ENCODE measurements at places on chromosomes 12 and 14. TPM values are rescaled to one million over a fixed set of nuclear protein-coding genes. Genes with fewer than 3 reads are reported as not detected.

HSPA2 gene
- 8.6 TPM for polyA plus RNA-seq

RNF212B gene
- polyA plus RNA-seq: 1.3 TPM

LRRK2 gene
- 5.4 TPM for polyA plus RNA-seq

HRK gene
- 0.10 TPM for polyA plus RNA-seq

DPY19L2 gene
- 27.4 TPM for polyA plus RNA-seq

- DNase-seq: peak; percentile 22
These were observed 251.8 kb downstream of the APAF1 start for GRCh38 chr12:98896938-98897337.

GRCh38 chr12:105813201-105813600 is 325.6 kb downstream of the NUAK1 start:
- DNase-seq: no peak

- peak; percentile 79 for DNase-seq
These were observed 103.9 kb downstream of the ZFP36L1 start for GRCh38 chr14:68688872-68689371.

DNA sequence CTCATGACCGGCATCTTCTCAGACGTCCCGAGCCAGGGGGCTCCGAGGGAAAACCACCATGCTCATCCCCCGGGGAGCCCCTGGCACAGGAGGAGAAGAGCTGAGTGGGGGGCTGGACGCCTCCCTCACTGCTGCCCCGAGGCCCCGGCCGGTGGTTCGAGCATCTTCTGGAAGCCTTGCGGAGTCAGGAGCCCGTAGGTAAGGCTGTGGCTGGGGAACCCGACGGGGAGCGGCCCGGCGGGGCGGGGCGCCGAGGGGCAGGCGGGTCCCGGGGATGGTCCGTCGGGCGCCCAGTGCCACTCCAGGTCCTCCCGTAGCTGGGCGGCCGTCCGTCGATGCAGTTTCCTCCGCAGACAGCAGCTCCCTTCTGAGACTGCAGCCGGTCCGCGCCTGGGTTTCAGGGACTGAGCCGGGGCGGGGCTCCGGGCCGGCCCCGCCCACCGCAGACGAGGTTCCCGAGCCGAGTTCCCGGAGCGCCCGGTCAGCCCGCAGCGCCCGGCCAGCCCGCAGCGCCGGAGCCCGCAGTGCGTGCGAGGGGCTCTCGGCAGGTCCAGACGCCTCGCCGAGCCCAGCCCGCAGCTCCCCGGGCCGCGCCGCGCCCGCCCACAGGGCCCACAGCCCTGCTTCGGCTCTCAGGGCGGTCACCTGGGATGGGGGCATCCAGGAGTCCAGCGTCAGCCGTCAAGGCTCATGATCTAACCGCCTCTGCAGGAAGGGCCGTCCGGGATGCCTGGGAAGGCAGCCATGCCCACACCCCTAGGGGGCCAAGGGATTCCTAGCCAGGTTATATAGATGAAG is at the start of gene PGF:
Gene PGF (minus strand): TSS at position 369 of the 798 bp plus-strand sequence. CDS start 355 bp downstream, at position 14.
- no peak for DNase-seq

DNA sequence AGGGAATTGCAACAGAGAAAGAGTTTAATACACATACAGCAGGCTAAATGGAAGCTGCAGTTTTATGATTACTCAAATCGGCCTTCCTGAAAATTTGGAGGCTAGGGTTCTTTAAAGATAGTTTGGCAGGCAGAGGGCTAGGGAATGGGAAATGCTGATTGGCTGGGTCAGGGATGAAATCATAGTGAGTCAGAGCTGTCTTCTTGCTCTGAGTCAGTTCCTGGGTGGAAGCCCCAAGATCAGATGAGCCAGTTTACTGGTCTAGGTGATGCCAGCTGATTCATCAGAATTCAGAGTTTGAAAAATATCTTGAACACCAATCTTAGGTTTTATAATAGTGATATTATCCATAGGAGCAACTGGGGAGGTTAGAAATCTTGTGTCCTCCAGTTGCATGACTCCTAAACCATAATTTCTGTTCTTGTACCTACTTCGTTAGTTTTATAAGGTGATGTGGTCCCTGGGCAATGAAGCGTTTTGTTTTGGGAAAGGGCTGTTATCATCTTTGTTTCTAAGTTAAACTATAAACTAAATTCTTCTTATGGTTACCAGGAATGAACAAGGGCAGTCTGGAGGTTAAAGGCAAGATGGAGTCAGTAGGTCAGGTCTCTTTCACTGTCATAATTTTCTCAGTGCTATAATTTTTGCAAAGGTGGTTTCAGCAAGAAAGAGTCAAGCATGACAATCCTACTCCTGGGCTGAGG is 257.8 kb upstream of the CCDC196 start:
- no peak for DNase-seq

DNA sequence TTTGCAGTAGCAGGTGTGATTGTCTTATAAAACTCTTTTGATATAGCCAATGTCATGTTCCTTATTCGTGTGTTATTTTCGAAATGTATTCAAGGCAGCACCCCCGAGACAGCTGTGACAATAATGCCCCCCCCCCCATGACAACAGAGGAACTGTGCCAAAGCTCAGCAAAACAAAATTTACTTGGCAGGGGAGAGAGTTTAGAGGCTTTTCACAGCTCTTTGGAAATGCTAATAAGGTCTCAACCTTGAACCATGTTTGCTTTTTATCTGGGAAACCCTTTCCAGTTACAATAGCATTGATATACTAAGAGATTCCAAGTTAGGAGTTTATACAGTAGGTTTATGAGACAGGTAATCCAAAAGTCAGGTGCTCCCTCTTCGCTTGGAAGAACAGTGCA is 56.4 kb upstream of the USP44 start:
- no peak for DNase-seq

DNA sequence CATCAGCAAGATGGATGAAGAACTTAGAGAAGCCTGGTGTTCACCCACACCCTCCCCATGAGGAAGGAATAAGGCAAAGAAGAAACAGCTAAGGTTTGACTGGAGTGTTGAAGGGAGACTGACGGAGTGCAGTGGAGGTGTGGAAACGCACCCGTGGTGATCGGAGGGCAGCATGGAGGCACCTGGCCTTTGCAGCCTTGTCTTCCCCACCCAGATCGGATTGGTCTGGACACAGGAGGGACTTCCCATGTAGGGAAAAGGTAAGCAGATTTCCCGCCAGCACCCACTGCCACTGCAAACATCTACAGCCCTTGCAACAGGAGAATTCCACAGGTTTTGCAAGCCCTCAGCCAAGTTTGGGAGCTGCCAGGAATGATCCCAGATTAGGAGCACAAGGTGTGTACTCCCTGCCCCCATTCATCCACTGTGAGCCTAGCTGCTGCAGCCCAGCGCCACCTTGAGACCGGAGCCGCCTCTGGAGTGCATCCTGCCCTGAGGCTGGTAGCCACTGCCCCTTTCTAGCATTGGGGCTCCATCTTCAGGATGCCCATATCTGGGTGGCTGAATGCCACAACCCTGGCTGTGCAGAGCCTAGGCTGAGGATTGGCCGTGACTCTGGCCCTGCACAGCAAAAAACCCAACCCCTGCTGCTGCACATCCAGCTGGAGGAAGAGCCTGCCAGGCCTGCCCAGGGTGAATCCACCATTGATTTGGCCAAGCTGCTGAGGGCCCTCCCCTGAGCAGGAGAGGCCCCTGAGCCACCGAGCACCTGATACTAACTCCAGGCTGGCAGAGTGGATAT is 411.1 kb downstream of the TMEM121 start:
- no peak for DNase-seq

- no peak for DNase-seq
These were observed 121.9 kb downstream of the ITPR2 start for GRCh38 chr12:26711072-26711471.

DNA sequence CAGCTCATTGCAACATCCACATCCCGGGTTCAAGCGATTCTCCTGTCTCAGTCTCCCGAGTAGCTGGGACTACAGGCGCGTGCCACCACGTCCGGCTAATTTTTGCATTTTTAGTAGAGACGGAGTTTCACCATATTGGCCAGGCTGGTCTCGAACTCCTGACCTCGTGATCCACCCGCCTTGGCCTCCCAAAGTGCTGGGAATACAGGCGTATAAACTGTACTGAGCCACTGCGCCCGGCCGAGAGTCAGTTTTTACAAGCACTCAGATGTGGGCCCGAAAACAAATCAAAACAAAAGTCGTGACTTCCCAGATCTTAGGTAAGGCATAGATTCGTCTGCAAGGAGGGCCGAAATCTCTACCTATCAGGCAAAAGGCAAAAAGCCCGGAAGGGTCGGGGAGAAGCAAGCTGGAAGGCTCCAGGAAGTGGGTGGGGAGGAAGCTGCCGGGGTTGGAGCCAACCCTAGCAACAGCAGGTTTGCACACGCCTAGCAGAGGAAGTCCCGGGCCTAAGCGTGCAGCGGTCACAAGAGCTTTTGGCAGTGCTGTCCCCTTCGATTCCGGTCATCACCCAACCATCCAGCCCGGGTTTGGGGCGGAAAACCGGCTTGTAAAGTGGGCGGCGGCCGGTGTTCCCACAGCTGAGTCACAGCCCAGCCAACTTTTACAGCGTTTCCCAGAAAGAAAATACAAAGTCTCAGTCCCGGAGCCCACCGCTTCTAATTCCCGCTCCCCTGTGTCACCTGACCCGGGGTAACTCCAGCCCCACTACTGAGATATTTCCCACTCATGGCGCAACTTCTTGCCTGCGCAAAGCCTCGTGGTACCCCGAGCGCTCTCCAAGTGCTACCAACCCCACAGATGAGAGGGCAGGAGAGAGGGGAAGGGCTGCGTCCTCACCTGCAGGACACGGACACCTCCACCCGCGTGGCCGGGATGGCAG is 583 bp downstream of the CPNE8 start:
- DNase-seq: peak; percentile 34

DNA sequence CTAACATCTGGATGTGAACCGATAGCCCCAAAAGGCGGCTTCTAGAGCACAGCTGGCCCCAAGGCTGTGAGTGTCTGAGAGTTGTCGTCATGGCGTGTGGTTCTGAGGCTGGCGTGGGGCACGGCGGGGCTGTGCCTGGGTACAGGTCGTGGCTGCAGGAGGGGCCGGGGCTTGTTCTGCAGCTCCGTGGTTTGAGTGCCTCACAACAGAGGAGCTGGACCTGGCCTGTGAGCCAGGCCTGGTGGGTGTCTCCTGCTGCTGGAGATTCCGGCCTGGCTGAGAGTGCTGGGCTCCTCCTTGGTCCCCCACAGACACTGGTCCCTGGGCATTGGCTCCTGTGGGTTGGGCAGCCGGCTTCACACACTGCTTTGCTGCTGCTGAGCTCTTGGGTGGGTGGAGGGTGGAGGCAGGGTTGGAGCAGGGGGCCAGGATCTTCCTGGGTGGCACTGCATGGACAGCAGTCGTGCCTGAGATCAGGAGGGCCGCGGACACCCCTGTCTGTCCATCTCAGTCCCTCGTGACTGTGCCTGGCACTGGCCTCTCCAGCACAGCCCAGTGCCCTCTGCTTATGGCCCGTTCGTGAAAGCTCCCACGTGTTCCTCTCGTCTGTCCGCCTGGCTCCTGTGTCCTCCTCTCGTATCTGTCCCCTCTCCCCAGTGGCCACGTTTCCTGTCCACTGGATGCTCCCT is 31.8 kb upstream of the TEX22 start:
- DNase-seq: no peak

GRCh38 chr12:53176750-53177149 is 3.8 kb upstream of the ZNF740 start:
- DNase-seq: no peak

- no peak for DNase-seq
These were observed 3.2 kb downstream of the PLXNC1 start for GRCh38 chr12:94151582-94151981.

DNA sequence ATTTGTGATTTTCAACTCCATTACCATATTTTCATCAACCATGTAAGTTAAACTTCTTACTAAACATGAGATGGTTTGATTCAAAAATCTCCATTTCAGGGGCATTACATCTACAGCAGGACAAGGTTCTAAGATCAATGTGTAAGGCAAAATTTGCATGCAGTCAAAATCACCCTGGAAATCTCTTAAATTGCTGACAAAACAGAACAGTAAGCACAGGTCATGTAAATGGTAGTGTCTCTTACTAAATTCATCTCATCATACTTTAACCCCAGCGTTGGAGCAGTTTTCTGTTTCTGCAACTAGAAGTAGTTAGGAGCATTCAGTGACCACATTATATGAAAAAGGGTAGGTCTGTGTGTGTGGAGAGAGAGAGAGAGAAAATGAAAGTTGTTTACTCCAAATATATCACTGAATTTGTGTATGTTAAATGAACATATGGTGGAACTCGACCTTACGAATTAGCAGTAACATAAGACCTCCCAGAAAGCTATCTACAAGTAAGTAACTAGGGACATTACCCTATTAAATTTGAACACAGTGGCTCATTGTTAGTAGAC is 227.5 kb downstream of the SSPN start:
- no peak for DNase-seq

- no peak for DNase-seq
These were observed 148.4 kb downstream of the DPF3 start for GRCh38 chr14:72745546-72745945.

- peak; percentile 32 for DNase-seq
These were observed 172.8 kb downstream of the KTN1 start for GRCh38 chr14:55752580-55753390.

DNA sequence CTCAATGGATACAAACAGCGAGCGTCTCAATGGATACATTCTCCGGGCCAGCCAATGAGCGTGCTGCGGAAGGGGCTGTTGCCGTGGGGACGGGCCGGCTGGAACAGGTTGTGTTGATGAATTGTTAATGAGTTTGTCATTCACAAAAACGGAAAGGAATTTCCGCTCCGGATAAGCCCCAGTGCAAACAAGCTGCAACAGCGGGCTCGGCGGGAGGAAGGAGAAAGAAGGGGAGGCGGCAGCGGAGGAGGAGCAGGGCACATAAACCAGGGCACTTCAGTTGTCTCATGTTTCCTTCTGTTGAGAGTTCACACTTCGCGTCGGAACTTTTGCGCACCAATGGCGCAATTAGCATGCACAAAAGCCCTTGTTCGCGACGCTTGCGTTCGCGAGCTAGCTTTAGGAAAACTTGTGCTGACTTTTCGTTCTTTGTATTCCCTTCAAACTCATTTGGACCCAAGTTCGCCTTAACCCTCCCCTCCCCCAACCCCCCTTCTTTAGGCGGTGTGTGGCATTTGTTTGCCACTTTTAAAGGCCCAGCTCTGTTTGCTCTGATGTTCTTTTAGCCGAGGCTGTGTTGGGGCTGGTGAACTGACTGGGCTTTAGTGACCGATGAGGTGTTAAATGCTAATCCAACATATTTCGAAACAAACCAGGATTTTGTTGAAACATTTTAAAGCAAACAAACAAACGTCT is at the start of gene DUSP6:
Gene DUSP6 (minus strand): TSS at position 10 of the 696 bp plus-strand sequence. CDS start 462 bp downstream, outside the sequence.
- peak; percentile 97 for DNase-seq

DNA sequence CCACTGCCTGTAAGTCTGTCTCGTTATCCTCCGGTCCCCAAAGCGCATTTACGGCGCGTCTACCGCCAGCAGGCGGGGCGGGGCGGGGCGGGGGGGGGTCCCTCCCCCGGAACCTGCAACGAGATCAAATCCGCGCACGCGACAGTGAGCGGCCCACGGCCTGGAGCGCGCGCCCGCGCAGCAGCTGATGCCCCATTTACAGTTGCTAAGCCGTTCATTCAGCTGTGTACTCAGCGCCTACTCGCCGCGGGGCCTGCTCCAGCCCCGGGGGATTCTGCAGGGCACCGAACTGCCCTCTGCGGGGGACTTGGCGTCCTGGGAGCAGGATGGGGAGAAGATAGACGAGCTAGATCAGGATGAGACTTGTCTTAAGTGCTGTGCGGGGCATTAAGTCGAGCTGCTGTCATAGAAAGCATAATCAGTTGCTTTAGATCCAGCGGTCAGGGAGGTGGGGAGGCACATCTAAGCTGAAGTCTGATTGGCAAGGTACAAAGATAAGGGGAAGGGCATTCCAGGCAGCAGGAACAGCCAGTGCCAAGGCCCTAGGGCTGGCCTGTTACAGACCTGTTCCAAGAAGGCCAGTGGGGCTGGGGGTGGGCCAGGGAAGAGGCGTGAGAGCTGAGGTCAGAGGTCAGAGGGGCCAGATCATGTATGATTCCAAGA is 1.4 kb upstream of the CCDC85C start:
- no peak for DNase-seq

GRCh38 chr14:102786768-102787167 is 9.5 kb downstream of the TRAF3 start:
- DNase-seq: no peak

Data from right lung (tissue), 10 donors.